ENCODE measurements at places on chromosomes 4 and X.
A peak's percentile ranks its signal among the peaks of the same experiment; 100 is the strongest.

DNA sequence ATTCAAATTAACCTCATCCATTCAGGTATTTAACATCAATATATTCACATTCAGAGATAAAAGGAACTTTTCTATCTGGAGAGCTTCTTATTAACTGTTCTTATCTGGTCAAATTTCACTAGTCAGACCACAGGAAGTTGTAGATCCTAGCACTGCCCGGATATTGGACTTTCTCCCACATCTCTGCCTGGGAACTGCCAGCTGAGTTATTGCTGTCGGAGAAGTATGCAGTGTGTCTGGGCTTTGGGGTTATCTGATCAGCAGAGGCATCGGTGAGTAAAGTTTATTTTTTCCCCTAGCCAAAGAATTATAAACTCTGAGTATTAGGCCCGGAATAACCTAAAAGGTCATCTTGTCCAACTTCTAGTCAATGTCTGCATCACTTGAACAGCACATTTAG lies 45.1 kb downstream of the OR13H1 start:
- no peak for DNase-seq

DNA sequence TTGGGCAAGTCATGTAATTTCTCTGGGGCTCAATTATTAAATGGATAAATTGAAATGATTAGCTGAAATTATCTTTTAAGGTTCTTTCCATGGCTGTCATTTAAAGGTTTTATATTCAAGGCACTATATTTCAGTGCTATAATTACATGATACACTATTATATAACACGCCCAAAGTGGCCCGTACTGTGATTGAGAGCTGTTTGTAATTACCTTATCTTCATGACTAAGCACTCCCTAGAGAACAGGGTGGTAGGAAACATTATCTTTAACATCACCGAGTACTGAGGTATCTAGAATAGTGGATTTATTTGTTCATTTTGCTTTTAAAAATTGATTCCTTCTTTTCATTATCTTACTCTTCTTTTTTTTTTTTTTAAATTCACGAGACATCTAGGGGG lies 79.0 kb downstream of the DIAPH2 start:
- DNase-seq, result no peak

GRCh38 chrX:138711399-138712347 lies at the start of gene FGF13:
Gene FGF13 (minus strand): TSS chrX:138711717. CDS start chrX:138711003, 714 bp downstream.
- no peak for DNase-seq

- DNase-seq, result no peak
These were observed 21.5 kb downstream of the FHDC1 start for GRCh38 chr4:152957437-152958171.

- peak; percentile 85 for DNase-seq
These were observed 237.3 kb downstream of the USP46 start for GRCh38 chr4:52421811-52422213.

DNA sequence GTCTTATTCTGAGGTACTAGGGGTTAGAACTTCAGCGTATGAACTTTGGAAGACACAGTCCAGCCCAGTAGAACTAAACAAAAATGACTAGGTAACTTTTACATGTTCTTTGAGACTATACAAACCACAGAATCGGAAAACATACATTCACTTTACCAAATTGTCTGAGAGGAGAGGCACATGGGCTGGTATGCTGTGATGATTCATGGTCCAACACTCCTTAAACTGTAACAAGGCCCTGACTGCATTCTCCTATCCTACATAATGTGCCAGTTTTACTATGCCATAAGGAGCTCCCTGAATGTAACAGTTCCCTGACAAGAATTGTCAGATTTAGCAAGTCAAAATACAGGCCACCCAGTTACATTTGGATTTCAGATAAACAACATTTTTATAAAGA lies 640.0 kb downstream of the RAB28 start:
- DNase-seq, result no peak

DNA sequence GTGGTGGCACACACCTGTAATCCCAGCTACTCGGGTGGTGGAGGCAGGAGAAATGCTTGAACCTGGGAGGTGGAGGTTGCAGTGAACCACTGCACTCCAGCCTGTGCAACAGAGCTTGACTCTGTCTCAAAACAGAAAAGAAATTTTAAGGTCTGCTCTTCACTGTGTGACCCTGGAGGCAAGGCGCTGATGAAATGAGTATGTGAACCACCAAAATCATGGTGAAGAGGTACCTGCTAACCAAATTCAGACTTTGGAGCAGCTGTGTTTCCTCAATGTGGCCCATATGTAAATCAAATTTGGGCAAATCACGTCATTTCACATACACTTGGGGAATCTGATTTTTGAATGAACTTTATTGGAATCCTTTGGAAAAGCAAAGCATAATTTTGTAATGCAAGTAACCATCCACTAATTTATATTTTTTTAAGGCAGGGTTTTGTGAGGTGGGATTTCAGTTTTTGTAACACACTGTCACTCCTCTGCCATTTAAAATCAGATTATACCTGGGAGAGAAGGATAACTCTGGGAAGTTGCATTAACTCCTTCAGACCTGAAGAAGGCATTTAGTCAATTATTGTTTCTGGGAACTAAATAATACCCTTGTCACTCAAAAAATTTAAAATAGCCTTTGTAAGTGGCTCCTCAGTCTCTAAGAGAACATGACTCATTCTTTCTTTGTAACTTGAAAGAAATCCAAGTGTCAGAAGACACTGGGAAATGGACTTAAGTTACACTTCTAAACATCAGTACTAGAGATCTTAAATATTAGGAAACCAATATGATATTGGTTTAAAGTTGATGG lies 24.0 kb downstream of the DOCK11 start:
- DNase-seq, result peak; percentile 77

DNA sequence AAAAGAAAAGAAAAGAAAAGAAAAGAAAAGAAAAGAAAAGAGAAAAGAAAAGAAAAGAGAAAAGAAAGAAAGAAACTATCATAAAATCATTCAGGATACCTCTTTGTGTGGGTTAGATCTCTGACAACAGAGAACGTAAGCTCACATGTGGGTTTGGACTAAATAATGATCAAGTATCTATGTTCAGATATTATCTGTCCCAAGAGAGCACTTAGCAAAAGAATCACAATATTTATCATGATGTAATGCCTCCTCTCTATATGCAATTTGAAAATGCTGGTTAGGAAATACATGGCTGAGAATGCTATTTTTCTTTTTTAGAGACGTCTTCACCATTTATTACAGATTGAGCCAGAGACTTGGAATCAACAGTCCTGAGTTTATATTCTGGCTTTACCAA lies 191.3 kb downstream of the KCNIP4 start:
- no peak for DNase-seq

- DNase-seq, result no peak
These were observed 35.5 kb upstream of the IQSEC2 start for GRCh38 chrX:53316860-53317237.

GRCh38 chr4:168876106-168876505 lies 133.9 kb downstream of the CBR4 start:
- no peak for DNase-seq
